ENCODE measurements at places on chromosomes 4 and X.
A peak's percentile ranks its signal among the peaks of the same experiment; 100 is the strongest.

DNA sequence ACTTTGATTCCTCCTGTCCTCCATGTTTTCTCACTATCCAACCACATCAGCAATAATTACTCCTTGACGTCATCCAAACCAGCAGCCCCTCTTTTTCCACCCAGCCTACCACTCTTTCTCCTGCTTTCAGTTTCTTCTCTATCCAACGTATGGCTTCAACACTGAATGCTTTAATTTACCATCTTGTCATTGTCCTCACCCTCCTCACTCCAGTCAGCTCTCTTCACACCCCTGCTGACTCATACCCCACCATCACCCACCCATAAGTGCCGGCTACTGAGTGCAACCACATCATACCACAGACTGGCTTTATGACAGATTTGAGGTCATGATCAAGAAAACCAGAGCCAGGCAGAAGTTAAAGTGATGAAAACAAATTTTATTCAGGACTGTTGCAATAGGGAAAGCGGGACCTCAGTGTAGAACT is 9.8 kb upstream of the ANXA5 start:
- DNase-seq = no peak

DNA sequence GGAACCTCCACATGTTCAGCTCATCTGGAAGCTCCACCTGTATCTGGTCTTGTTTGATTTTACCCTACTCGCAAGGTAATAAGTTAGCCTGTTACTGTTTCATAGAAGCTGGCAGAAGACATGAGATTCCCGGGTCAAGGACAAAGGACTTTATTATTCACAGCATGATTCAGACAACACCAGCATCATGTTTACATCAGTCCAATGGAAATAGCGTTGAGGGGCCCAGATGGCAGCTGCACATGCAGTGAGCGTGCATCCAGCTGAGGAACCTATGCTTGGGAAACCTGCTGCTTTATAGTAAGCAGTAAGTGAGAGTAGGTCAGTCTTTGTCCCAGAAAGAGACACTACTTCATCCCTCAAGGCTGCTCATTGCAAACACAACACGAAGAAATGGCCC is 19.8 kb downstream of the TSPAN5 start:
- DNase-seq = no peak

GRCh38 chr4:181971973-181972372 is 271.2 kb upstream of the TENM3 start:
- peak; percentile 46 for DNase-seq

- DNase-seq = no peak
These were observed 227.2 kb downstream of the SNCA start for GRCh38 chr4:89609756-89610155.

DNA sequence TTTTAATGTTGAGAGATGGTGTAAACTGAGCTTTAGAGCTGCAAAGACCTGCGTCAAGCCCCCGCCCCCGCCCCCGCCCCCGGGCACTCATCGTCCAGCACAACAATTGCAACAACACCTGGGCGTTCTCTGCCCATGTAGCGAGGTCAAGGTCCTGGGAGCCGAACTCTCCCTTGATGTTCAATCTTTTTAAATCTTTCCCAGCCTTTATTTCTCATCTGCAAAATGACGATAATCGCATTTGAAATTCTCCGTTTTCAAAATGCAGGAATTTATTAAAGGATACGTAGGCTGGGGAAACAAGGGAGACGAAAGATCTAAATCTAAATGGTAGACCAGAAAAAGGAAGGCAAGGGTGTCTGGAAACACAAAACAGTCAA is 648 bp upstream of the MSMO1 start:
- peak; percentile 59 for DNase-seq

DNA sequence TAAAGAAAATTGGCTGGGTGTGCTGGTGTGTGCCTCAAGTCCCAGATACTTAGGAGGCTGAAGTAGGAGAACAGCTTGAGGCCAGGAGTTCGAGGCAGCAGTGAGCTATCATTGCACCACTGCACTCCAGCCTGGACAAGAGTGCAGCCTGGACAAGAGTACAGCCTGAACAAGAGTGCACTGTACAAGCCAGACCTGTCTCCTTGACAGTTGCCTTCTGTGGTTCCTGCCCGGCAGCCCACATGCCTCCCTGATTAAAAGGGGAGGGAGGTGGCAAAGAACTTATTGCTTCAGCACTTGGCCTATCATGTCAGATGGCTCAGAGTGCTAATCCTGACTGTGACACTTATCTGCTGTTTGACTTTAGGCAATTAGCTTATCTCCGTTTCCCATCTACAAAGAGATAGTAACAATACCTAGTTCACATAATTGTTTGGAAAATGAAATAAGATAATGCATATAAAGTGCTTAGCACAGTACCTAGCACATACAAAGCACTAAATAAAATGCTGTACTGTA is 249.1 kb downstream of the DCLK2 start:
- no peak for DNase-seq

DNA sequence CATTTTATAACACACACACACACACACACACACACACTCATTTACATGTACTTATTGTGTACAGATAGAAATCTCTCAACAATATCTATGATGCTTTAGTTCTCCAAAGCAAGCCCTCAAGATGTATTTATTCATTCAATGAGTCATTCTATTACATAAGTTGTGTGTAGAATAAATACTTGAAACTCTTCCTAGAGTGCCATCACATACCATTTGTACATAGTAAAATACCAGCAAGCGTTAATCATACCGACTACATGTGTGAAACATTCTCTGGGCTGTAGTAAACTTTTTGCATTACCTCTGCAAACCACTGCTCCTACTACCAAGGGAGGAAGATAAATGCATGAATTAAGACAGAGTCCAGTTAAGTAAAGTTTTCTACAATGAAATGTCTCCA is 70.9 kb downstream of the EPHA5 start:
- DNase-seq = no peak

- no peak for DNase-seq
These were observed 66.8 kb upstream of the LSM6 start for GRCh38 chr4:146108756-146109155.

DNA sequence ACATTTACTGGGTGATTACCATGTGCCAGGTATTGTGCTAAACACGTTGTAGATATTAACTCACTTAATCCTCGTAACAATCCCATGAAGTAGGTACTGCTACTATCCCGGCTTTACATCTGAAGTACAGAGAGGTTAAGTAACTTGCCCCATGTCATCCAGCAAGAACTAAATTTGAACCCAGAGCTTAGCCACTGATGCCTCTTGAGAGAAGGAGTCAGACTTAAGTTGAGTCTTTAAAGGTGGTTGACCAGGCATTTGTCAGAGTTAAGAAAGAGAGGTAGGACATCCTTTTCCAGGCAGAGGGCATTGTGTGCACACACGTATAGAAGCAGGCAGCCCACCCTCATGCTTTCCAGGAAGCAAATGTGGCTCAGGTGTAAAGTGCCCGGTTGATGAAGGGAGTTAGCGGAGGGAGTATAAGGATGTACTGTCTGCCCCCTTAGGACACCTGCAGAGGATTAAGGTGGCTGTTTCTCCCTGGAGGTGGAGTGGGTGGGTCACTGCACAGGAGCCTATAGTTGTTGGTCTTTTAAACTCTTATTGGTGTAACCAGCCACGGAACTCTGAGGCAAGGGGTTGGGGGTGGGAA is 335 bp upstream of the CD38 start:
- DNase-seq = no peak
